ENCODE measurements at places on chromosomes 16 and 17.
A peak's percentile ranks its signal among the peaks of the same experiment; 100 is the strongest.

DNA sequence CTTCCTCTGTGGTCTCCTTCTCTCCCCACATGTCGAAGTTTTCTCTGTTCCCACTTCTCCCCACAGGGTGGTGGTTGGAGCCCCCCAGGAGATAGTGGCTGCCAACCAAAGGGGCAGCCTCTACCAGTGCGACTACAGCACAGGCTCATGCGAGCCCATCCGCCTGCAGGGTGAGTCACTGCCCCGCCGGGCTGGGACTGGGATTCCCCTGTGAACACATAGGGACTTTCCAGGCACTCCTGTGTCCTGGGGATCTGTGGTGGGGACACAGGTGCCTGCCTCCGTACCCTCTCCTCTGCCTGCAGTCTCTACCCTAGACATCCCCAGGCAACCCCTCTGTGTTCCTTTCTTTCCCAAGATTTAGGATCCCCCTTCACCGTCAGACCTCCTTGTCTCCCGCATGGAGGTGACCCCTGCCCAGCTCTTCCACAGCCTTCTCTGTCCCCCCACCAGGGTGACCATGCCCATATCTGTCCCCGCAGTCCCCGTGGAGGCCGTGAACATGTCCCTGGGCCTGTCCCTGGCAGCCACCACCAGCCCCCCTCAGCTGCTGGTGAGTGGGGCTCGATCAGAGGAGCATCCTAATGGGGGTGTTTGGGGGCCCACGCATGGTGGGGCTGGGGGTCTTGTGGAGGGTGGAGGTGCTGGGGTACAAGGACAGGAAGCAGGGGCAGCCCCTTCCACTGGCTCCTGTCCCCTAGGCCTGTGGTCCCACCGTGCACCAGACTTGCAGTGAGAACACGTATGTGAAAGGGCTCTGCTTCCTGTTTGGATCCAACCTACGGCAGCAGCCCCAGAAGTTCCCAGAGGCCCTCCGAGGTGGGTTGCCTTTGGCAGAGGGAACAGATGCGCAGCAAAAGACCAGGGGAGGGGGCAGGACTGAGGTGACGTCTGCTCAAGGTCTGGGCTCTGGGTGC lies 5.8 kb downstream of the ITGAM start:
- no peak for DNase-seq

GRCh38 chr16:11032000-11032921 lies 87.9 kb downstream of the CLEC16A start:
- no peak for DNase-seq

DNA sequence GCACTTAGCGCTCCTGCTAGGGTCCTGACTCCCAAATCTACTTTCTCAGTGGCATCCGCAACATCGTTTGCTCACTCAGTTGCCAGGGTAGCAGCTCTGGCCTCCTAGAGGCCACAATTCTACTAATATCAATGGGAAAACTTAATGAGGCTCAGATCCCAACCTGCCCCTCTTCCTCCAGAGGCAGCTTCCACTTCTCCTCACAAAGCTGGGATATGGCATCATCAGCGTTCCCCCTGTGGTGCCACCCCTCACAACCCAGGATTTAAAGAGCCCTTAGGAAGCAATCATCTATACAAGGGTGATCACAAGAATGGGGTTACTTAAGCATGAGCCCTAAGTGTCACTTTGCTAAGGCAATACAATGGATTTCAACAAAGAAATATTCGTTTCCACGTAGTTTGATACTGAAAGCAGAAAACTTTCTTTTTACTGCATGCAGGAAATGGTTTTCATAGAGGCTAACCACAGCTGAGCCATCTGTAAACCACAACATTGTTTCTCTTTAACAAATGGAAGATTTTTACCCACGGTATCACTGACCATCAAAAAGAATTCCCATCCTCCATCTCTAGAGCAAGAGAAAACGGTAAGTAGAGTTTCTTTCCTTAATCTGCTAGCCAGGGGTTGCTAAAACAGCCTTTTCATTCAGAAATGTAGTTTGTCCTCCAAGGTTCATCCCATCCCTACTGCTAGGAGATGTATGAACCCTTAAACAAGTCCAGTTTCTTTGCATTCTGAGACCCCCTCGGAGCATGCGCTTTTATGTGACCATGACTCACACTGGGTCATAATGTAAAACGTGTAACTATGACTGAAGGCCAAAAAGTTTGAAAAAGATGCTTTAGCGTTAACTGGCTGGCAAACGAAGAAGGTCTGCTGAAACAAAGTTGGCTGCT lies 68.3 kb upstream of the BCAR1 start:
- no peak for DNase-seq

- DNase-seq, result no peak
Measured at GRCh38 chr16:38941-39892, 14.2 kb downstream of the POLR3K start.

DNA sequence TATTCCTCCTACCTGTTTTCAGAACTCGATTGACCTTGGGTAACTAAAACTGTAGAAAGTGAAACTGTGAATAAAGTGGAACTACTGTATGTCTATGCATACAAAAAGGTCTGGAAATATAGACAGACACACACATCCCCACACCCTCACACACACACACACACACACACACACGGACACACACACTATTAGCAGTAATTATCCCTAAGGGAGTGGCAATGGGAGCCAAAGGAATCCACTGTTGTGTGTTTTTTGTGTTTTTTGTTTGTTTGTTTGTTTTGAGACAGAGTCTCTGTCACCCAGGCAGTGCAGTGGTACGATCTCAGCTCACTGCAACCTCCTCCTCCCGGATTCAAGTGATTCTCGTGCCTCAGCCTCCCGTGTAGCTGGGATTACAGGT lies 26.6 kb upstream of the SRCIN1 start:
- DNase-seq, result no peak

- DNase-seq, result no peak
Measured at GRCh38 chr17:44780161-44780560, 21.4 kb downstream of the ADAM11 start.

DNA sequence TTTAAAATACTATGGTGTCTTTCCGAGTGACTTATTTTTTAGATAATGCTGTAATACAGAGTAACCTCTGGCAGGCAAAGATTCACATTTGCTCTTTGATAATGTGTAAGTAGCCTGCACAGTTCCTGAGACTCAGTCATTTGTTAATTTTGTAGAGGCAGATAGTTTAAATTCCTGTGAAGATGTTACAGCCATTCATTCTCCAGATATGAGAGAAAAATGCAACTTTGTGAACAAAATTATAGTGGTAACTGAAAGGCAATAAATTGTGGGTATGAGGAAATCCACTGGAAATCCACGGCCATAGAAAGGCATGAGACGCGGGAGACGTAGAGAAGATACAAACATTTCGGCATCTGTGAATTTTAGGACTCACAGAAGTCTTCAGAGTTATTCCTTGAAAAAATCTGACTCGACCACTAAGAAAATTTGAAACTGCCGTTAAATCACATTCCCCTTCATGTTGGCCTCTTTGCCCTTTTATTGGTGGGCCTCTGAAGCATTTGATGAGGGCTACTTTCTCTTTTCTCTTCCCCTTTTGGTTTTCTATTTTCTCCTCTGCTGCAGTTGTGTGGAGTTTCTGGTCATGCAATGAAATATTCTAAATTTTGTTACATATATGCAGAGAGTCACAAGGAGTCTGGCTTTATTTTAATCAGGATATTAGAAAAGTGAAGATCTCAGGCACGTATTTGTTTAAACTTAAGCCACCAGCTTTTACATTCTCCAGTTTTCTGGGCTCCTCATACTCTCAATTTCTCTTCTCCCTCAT lies 18.8 kb downstream of the HS3ST3A1 start:
- DNase-seq, result no peak

DNA sequence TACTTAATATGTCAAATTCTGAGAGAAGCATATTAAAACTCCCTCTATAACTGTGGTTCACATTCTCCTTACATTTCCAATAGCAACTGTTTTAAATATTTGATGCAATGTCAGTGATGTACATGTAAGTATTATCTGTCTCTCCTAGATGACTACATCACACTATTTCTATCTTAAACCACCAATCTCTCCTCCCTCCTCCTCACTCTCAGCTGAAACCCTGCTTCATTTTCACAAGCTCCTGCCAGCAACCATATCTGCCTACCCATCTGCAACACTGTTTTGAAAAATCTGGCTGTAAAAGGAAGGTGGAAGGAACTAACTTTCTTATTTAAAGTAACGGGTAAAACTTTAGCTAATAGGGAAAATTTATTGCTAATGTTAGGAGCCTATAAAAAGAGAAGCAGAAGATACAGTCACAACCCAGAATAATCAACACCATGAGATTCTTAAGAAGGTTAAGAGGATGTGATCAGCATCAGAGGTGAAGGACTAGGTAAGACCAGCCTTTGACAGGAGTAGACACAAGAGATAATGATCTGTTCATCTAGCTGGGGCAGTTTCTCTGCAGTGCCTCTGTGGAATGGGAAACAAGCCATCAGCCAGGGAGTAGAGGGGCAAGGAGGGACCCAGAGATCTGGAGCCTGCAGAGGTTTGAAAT lies 31.0 kb downstream of the MYH10 start:
- no peak for DNase-seq

GRCh38 chr17:80902197-80902962 lies 89.3 kb upstream of the CHMP6 start:
- DNase-seq, result no peak

DNA sequence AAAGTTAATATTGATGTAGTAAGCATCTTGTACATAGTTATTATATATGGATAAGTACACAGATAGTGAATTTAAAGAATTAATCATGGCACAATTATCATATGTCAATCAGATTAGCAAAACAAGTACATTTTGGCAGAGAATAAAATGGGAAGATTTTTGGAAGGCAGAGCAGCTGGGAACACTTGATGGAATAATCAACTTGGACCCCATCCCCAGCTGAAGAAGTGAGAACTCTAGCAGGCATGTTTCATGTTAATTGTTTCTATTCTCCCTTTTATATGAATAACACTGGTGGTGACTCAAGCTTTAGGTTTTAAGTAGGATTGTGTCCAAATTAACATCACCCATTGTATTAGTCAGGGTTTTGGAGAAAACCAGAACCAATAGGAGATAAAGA lies 198.7 kb downstream of the KCNJ2 start:
- no peak for DNase-seq

DNA sequence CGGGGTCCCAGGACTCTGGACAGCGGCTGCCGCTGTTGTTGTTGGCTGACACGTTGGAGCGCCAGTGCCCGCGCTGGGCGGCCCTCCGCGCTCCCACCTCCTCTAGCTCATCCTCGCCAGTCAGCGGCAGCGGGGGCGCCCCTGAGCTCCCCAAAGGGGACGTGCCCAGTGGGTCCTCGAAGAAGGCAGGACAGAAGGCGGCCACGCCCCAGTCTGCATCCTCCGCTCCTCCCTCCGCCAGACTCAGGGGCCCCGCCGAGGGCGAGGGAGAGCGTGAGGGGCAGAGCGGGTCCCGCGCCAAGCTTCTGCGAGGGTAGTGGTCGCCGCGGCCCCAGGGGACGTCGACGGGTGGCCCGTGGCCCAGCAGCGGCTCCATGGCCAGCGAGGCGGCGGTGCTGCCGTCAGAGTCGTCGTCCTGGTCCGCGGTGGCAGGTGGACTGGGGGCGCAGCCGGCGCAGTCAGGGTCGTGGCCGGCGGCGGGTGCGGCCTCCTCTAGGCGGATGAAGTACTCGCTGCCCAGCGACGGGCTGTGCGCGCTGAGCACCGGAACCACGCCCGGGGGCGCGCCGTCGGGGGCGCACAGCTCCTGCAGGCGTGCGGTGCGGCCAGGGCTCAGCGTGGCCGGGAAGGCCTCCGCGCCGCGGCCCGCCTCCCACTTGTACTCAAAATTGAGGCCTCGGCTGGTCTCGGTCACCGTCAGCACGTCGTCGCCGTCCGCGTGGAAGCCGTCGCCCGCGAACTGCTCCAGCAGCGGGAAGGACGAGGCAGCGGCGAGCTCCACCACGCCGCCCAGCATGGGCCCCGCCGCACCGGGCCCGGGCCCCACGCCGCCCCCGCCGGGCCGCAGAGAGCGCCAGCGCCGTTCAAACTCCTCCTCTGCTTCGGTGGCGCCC lies 43.2 kb upstream of the PVALEF start:
- no peak for DNase-seq

DNA sequence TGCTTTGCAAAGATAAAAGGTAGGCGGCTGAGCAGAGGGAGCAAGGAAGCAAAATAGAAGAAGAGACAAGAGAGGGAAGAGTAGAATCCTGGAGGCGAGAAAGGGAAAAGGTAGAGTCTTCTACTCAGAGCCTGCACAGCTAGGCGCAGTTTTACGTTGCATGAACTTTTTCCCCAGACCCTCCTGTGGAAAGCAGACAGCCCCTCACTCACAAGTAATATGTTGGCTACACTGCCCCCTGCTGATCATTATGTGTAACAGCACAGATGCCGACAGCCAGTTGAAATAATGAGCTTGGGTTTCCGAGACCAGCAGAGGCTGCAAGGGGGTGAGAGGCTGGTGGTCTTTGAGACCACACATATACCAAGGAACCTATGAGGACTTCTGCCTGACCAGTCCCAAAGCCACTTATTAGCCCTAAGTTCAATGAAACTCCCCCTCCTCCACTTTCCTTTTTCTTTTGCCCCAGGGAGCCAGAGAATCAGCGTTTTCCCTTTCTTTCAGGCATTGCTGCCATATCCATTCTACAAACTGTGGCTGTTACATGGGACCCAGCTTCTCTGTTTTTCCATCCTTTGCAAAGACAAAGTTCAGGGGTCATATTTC lies 22.5 kb upstream of the CMTR2 start:
- no peak for DNase-seq

DNA sequence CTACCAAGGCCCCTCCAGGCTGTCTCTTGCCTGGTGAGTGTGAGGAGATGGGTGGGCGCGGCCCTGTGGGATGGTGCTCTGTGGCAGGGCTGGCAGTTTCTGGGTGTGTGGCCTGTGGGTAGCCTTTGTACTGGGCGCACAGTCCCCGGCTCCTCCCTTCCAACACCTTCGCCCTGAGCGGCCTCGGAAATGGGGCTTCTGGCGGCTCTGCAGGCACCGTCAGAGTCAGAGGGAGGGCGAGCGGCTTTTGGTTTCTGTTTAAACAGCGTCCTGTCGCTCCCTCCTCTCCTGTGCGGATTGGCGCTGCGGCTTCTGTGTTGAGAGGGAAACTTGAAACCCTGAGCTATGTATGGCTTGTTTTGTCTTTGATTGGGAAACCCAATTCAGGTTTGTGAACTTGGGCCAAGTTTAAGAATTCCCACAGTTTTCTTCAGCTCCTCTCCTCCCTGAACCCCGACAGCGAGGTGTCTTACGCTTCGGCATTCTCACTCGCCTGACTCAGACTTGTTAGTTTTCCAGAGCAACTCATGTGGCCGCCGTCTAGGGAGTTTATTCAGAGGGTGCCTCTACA lies 8.3 kb upstream of the ZNF750 start:
- DNase-seq, result no peak

DNA sequence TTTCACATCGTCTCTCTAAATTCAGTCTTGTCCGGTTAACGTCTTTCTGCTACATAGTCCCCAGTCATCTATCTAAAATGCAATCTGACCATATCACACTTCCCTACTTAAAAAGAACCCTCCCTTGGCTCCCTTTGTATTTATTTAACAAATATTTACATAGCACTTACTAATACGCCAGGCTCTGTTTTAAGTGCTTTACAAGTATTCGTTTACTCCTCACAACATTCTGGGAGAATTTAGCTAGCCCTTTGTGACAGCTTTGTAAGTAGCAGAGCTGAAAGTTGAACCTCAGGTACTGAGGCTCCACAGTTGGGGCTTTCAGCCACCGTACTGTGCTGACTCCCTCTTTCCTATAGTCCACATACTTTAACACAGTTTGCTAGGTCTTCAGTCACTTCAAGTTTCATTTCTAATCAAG lies 9.2 kb downstream of the PAFAH1B1 start:
- DNase-seq, result no peak

- DNase-seq, result no peak
Measured at GRCh38 chr17:3222505-3222904, 15.0 kb downstream of the OR1A1 start.

- no peak for DNase-seq
Measured at GRCh38 chr17:21072745-21073197, 30.0 kb upstream of the USP22 start.

- no peak for DNase-seq
Measured at GRCh38 chr16:1661826-1662225, 16.3 kb upstream of the JPT2 start.

GRCh38 chr16:30927789-30928378 lies 4.5 kb downstream of the FBXL19 start:
- DNase-seq, result peak; percentile 65

Data from right renal cortex interstitium (tissue), 3 donors.